ENCODE measurements at places on chromosomes 5 and 9.

- DNase-seq, result no peak
Observed at GRCh38 chr9:23700359-23700758, 125.7 kb downstream of the ELAVL2 start.

GRCh38 chr9:136090768-136091581, 4.1 kb downstream of the NACC2 start:
- no peak for DNase-seq

DNA sequence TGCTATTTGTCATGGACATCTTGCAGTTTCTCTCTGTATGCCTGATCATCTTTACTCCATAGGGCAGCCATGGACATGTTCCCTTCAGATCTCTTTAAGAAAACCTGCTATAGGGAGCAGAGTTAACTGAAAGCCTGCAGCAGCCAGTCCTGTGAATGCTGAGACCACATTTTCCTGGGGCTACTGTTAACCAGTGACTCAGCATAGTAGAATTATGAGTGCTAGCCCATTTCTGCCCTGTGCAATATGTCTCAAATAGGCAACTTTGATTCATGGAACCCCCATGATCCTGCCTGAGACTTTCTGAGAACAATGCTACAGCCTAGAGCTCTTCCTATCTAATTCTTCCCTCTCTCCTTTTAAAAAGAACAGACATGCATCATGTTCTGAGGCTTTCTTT, 624.2 kb downstream of the CHSY3 start:
- DNase-seq, result no peak

DNA sequence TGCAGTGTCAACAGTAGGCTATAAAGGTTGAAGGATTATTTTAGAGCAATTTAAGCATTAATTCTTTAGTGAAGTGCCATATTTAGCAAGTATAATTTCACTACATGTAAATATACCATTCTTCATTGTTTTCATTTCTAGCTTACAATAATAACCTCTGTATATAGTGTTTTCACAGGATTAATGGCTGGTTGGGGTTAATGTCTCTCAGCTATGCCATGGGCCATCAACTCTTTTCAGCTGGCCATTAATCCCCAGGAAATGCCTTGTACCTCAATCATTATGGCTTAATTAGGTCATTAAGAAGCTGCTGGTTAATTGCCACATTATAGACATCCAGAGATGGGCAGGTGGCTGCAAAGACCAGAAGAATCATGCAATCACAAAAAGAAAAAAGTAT, 715.1 kb downstream of the MAT2B start:
- no peak for DNase-seq

GRCh38 chr5:72203251-72203845, 96.1 kb downstream of the MAP1B start:
- DNase-seq, result no peak

- DNase-seq, result no peak
Observed at GRCh38 chr9:128657796-128658195, 1.1 kb upstream of the DYNC2I2 start.

DNA sequence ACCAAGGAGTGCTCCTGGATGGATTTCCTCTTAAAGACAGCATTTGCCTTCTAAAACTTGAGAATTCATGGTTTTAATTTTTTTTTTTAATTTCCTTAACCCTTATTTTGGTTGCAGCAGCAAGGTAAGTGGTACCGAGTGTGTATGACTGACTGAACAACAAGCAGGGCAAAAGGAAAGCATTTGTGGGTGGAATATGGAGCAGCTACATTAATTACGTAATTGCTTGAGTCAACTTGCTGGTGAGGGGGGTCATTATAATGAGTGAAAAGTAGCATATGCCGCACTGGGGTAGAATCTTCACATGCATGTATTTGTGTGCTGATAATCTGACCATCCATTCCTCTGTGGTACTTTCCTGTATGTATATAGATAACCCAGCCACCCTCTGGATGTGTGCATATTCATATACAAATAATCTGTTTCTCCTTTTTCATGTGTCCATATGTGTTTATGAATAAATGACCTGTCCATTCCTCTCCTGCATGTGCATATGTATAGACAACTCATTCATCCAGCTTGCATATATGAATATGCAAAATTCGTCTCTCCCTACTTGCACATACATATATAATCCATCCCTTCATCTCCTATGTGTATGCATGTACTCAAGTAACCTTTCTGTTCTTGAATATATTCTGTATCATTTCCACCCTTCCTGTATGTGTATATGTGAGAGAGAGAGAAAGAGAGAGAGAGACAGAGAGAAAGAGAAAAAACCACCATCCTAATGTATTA, 147.5 kb upstream of the RUSC2 start:
- DNase-seq, result no peak

DNA sequence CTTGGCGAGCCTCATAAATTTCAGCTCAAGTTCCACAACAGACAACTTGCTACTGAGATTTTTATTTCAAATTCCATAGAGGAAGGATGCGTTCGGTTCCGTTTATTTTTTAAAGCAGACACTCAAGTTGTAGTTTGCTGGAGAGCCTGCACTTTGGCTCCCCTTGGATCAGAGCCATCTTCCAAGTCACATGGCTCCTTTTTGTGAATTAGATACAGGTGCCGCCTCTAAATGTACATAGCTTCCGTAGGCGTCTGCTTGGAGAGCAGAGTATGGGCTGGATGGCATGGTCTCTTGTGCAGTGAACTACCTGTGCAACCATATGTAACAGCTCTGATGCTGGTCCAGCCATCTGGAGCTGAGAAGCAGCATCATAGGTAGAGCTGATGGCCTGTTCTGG, 73.9 kb upstream of the WWC1 start:
- DNase-seq, result no peak

DNA sequence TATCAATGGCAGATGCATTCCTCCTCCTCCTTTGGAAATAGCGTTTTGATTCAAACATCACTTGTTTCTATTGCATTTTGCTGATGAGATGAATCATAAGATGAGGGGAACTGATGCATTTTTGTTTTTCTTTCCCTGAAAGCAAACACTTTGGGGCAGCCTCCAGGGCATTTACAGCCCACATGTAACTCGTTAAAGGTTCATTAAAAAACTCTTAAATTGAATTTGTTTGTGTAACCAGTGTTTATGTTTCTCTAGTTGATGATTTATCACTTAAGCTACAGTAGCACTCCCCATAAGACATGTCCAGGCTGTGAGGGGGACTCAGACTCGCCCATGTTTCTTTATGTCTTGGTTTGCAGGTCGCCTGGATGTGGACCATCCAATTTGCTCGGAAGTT, 246.1 kb upstream of the ANKH start:
- no peak for DNase-seq

DNA sequence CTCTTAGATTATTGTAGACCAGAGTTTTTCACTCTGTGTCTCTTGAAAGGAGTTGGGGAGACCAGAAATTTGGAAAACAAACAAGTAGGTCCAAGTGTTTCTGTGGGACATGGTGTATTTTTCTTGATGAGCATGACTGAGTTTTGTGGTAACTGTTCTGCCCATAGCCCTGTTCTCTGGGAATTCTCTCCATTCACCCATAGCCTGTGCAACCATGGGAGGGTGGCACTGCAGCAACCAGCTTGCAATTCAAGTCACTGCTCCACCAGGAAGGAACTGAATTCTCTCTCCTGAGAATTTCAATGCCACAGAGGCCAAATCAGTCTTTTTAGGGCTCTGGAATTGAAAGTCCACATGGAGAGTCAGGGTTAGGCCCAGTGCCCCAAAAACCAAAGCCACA, 475.3 kb upstream of the TRPC7 start:
- no peak for DNase-seq

GRCh38 chr5:158126442-158127405, 267.8 kb upstream of the CLINT1 start:
- no peak for DNase-seq

DNA sequence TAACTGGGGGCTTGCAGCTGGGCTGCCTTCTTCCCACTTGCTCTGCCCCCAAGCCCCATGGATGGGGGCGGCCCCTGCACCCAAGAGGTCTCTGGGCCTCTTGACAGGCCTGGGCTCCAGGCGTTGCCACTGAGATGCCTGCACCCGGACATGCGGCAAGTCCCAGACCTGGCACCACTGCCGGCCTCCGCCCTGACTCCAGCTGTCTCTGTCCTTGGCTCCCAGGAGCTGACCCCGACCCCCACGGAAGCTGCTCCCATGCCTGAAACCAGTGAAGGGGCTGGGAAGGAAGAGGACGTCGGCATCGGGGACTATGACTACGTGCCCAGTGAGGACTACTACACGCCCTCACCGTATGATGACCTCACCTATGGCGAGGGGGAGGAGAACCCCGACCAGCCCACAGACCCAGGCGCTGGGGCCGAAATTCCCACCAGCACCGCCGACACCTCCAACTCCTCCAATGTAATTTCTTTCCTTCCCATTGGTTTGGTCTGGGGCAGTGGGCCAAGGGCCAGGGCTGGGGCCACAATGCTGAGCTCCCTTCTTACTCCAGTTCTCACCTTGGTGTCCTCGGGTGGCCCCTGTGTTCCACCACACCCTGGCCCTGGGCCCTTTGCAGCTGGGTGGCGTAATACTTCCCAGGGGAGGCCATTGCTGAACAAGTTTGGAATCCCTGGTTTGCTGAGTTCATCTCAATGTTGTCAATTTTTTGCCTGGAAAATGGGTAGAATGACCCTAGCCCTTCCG, 88.6 kb downstream of the COL5A1 start:
- DNase-seq, result no peak

DNA sequence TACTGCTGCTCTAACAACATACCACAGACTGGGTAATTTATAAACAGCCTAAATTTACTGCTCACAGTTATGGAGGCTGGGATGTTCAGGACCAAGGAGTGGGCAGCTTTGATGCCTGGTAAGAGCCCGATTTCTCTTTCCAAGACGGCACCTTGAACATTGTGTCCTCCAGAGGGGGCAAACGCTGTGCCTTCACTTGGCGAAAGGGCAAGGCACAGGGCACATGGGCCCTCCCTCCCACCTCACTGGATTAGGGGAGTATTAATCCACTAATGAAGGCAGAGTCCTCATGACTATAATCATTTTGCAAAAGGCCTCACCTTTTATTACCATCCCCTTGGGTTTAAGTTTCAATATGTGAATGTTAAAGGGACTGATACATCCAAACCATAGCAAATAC, 397.7 kb downstream of the TMEM38B start:
- no peak for DNase-seq

DNA sequence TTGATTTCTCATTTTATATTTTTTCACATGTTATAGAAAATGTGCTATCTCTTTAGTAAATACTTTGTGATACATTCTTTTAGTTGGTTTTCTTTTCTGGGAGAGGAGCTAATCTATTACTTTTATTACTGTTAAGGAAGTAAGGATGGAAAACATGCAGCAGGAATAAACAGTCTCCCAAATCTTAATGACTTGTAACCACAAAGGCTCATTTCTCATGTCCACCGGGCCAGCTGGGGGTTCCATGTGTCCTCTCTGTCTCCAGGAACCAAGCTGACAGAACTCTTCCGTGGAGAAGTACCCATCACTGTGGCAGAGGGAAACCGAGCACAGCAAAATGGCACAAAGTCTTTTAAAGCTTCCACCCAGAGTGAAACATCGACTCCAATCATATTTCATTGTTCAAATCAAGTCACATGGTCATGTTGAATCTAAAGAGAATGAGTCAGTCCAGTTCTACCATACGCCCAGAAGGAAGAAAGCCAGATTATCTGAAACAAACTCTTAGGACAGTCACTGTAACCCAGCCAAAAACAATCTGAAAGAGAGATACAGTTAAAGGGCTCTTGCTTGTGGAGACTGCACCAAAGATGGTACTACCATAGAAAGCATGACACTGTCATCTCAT, 97.1 kb upstream of the CDH6 start:
- no peak for DNase-seq

GRCh38 chr5:83341815-83342334, 129.7 kb upstream of the VCAN start:
- DNase-seq, result no peak

DNA sequence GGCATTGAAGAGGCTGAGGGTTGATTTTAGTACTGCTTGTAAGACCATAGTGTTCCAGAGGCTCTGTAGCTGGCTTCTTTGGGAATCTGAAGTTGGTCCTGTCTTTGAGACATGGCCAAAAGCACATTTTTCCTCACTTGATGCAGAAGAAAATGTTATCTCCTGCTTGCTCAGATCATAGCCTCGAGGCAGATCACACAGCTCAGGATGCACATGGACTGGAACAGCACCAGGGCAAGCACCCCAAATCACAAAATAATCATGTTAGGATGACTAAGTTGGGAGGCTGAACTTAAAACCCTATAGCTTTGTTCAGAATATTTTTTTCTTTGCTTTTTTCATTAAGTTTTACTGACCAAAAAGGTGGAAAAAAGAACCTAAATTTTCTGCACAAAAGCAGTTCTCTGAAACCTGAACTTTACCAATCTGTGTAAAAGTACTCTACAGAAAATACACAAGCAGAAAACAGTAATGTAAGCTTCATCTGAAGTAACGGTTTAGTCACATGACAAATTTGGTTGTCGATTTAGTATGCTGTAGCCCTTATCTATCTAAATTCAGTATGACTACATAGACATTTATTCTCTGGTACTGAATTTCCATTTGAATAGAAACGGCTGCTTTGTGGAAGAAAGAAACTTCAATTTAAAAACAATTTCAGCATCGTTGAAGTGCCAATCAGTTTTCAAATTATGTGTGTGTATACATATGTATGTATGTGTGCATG, 3.4 kb downstream of the KLHL9 start:
- DNase-seq, result no peak

GRCh38 chr9:69149321-69149807, 24.7 kb upstream of the TJP2 start:
- DNase-seq, result no peak

DNA sequence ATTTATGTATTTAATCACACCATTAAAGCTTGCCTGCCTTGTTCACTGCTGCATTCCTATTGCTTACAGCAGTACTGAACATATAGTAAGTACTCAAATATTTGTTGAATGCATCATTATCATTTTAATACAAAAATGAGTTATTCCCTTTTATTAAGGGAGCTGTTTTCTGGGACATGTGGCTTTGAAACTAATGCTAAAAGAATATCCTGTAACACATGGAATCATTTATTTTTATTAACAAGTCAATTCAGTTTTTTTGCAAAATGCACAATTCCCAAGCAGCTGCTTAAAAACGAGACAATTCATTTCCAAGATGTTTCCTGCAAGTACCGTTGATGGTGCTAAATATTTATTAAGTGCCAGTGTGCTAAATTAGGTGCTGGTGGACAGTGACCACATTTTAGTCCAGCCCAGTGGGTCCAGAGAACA, 148.3 kb upstream of the NR3C1 start:
- DNase-seq, result no peak
